Right renal cortex interstitium (tissue), 3 donors: ENCODE measurements at places on chromosomes 3 and 15. TPM values are rescaled to one million over a fixed set of nuclear protein-coding genes. Genes with fewer than 3 reads are reported as not detected.

- no peak for DNase-seq
Observed at GRCh38 chr3:138684396-138684795, 75.8 kb downstream of the FAIM start.

GRCh38 chr15:66408254-66408653, 21.5 kb downstream of the MAP2K1 start:
- no peak for DNase-seq

GRCh38 chr3:112293368-112294321, at the start of gene SLC9C1:
TSS of gene SLC9C1 (minus strand) at chr3:112294216. CDS start at chr3:112286791, 7,425 bp downstream.
- DNase-seq: peak; percentile 69

DNA sequence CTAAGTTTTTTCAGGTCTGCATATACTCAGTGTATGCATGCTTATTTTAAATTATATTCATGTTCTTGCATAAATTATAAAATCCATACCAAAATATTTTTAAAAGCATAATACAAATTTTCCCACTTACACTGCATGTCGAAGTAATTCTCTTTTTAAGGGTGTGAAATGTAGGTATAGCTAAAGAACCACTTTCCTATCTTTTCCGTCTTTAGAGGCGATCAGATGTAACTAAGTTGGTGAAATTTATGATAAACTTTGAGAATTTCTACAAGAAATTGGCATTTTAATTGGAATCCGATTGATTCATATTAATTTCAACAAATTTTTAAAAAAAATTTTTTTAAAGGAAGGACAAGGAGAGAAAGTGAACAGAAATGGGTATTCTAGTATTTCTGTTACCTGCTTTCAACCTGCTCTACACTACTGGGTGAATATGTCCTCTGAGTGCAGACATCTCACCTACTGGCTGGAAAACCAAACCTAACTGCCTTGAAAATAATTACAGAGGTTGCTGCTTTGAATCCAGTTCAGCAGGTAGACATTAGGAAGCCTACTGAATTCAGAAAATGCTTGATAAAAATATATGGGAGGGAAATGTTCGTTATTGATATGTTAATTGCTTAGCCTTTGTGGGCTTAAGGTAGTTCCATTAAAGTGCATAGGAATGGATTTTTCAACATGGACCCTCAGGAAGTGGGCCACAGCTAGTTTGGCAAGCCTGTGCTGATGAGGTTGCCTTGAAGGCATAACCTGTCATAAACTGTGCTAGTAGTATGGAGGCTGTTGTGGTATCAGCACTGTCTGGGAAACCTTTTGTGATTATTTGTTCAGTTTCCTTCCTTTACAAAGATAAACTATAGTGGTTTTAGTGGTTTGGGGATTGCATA, 5.1 kb downstream of the TRIM71 start:
- no peak for DNase-seq

DNA sequence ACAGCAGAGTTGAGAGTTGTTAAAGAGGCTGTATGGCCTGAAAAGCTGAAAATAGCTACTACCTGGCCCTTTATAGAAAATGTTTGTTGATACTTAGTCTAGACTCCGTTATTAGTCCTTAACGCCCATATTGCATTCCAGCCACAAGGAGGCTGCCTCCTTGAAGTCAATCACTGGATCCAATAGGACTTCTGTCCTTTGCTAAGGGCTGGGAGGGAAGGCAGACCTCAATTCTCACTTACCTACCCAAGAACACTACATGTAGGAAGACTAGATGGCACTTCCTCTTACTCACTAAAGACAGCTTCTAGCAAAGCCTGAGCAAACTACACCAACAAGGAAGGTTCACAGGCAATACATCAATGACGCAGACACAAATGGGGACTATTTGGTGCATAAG, 139.5 kb upstream of the HACD2 start:
- DNase-seq: no peak

- no peak for DNase-seq
Observed at GRCh38 chr3:23991683-23992628, 46.9 kb downstream of the NR1D2 start.

DNA sequence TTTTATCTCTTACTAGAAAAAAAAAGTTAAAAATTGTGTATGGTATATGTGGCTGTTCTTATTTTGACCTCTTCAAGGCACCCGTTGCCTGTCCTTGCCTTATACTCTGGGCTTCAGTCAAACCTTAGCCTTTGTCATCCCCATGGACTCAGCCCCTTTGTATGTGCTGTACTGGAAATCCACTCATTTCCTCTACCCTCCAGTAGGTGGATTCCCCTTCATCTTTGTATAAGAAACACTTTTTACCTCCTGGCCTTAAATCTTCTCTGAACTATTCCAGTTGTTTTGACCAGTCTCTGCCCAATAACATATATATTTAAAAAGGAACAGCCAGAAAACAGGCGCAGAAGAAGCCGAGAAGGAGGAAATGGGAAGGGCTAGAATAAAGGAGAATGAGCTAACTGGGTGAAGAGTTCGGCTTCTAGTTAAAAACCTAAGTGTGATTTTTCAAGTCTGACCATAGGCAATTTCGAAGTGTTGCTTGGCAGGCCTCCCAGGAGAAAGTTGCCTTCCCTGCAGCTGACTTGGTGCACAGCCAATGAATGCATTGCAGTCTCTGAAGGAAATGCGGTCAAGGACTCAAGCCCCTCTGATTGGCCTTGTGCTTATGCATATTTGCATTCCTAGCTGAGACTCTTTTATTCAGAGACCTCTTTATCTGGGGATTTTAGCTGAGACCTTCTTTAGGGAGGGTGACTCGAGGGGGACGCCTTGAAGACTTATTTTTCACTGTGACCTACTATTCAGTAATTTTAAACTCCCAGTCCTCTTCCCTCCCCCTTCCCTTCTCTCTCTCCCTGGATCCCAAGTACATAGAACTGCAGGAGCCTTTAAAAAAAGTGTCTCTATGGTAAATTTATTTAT, 277.4 kb downstream of the ROBO1 start:
- DNase-seq: peak; percentile 58

DNA sequence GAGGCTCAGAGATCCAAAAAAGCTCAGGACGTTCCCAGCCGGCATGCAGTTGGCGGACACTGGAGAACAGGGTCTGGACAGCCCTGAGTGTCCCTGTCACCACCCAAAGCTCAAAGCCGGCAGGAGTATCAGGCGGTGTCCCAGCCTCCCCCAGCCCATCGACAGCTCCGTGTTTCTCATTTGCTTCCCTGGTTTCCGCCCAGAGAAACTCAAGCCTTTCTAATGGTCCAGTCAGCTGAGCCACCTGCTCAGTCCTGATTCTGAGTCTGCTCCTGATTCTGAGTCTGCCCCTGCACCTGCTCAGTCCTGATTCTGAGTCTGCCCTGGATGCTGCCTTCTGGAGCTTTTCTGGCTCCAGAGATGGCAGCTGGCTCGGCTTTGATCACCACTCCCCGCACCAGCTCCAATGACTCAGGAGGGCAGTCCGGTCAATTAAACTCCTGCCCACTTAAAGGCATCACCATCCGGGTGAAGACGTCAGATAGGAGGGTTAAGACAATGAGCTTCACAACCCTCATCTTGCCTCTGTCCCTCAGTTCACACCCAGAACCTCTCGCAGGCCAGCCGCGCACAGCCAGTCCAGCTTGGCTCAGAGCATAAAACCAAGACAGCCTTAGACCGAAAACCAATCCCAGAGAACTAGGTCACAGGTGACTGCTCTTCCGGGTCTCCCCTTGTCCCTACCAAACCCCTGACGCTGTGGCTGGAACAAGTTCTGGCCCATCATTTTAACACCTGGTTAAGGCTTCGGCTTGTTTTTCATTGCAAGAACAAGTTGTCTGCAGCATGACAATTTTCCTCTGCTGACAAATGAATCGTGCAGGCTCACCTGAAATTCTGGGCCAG, 6.8 kb downstream of the PCSK6 start:
- DNase-seq: no peak

TIMP4 gene
- 0.88 TPM for polyA plus RNA-seq

HHATL gene
- 0.35 TPM for polyA plus RNA-seq

GCNT3 gene
- 0.45 TPM for polyA plus RNA-seq

FAH gene
- 44.7 TPM for polyA plus RNA-seq

DHFR2 gene
- 12.6 TPM for polyA plus RNA-seq

GRAMD1C gene
- 19.7 TPM for polyA plus RNA-seq
